Fibroblast of lung (primary cell): ENCODE measurements at places on chromosomes 5 and 9. TPM values are rescaled to one million over a fixed set of nuclear protein-coding genes. Genes with fewer than 3 reads are reported as not detected.

Gene PAEP
- not detected in 2 replicates for total RNA-seq

Gene ZNF454
- 3.1 and 3.3 TPM in 2 replicates for total RNA-seq

Gene ANAPC2
- total RNA-seq: 15.9 and 18.0 TPM in 2 replicates

Gene GIN1
- total RNA-seq: 7.2 and 7.6 TPM in 2 replicates

Gene PCA3
- total RNA-seq: not detected in 2 replicates

Gene ELOVL7
- under 0.01 and 0.26 TPM in 2 replicates for total RNA-seq

Gene CCDC183
- total RNA-seq: 0.99 and 1.0 TPM in 2 replicates

Gene SPRY4
- total RNA-seq: 4.5 and 4.9 TPM in 2 replicates
